CD4-positive, CD25-positive, alpha-beta regulatory T cell (primary cell): ENCODE measurements at places on chromosomes 13 and 19. TPM values are rescaled to one million over a fixed set of nuclear protein-coding genes. Genes with fewer than 3 reads are reported as not detected.

The ZNF66 gene
- 7.4 TPM for total RNA-seq

The SLC6A16 gene
- 8.6 TPM for total RNA-seq

The LAIR1 gene
- total RNA-seq, result 33.2 TPM

The ZNF382 gene
- total RNA-seq, result 7.4 TPM

The C1QTNF9B gene
- not detected for total RNA-seq

The ZNF285 gene
- total RNA-seq, result 0.39 TPM

The IGFL3 gene
- total RNA-seq, result not detected

The LYL1 gene
- 8.7 TPM for total RNA-seq

GRCh38 chr13:66349966-66350365 is 880.2 kb downstream of the PCDH9 start:
- no peak for DNase-seq

DNA sequence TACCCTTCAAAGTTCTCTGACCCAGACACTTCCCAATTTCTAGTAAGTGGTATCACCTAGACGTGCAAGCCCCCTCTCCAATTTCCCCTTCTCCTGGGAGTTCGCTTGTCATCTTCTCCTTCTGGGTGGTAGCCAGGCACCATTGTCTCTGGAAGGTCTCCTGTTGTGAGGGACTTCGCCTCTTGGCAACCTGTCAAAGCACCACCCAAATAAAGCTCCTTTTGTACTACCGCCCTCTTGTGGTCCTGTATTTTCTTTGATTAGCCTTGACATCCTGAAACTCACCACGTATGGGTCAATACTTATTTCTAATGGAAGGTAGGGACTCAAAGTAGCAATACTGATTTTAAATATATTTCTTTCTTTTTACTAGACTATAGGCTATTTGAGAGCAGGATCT is 8.2 kb downstream of the GPC5 start:
- peak; percentile 61 for DNase-seq

DNA sequence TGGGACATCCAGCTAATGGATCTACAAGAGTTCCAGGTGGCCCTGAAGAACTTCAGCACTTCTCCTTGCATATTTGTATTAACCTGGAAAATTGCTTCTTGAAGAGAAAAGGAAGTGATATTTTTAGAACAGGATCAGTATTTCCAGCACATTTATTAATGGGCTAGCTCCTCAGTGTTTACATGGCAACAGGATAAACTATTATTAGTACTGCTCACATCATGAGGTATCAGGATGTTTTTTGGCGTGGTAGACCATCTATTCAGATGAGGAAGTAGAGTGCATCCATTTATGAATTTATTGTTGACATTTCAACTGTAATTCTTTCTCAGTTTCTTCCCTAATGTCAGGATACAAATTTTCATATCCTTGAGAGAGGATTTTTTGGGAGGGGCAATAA is 144.4 kb downstream of the KCNRG start:
- DNase-seq, result no peak

DNA sequence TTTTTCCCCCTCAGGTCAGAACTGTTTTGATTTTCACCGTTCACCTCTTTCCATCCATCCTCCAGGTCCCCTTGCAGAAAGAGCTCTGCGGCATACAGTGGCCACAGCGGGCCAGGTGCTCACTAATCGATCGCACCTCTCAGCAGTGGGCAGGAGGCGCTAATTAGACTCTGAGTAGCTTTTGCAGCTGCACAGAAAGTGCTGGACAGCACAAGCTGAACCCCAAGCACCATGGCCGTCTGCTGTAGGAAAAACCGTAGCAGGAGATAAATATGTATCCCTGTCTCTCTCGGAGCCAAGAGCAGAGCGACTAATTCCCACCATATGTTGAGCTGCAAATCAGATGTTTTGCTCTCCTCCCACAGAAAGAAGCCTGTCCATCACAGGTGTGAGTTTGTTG is 54.4 kb downstream of the PEX11G start:
- no peak for DNase-seq

DNA sequence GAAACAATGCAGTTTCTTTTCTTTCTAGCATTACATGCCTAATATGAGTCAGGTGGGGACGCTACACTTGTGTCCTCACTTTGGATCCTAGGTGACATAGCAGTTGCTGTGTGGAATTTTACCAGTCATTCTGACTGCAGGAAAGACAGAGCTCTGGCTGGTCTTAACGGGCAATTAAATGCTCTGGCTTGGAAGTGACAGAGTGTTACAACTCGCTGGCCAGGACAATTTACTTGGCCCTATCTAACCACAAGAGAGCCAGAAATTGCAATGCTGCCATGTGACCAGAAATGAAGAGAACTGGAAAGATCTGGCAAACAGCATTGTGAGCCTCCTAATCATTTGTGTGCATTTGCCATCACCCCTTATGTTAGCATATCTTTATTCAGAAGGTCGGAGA is 351.1 kb downstream of the DCT start:
- no peak for DNase-seq

- DNase-seq, result no peak
Measured at GRCh38 chr13:99297331-99297730, 9.9 kb downstream of the GPR183 start.

DNA sequence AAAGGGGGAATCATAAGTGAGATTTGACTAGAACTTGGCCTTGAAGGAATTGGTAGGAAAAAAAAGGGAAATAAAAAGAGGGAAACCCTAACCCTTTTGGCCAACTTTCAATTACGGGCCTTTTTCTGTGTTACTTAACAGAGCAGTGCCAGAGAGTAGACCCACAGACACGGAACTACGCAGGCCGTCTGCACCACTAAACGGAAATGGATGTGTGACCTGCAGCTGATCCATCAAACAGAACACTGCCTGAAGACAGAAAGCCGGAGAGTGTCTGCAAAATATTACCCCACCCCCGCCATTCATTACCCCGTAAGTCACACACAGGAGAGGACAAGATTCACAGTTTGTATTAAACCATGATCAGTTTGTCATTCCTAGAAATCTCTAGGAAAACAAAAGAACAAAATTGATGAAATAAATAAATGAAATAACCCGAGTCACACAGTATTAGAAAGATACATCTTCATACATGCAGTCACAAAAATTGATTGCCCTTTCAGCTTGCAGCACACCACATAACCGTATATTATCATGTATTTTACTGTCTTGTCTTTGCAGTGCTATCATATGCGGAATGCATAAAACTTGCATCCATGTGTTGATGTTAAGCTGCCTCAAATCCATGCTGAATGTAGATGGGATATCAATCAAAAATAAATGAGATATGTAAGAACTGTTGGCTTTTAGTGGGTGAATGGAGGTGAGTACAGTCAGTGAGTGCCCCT is 424.7 kb downstream of the IRS2 start:
- DNase-seq, result no peak

- no peak for DNase-seq
Measured at GRCh38 chr19:16862826-16863415, 25.9 kb upstream of the F2RL3 start.

- no peak for DNase-seq
Measured at GRCh38 chr13:62418376-62418775, 1002.7 kb upstream of the PCDH20 start.

DNA sequence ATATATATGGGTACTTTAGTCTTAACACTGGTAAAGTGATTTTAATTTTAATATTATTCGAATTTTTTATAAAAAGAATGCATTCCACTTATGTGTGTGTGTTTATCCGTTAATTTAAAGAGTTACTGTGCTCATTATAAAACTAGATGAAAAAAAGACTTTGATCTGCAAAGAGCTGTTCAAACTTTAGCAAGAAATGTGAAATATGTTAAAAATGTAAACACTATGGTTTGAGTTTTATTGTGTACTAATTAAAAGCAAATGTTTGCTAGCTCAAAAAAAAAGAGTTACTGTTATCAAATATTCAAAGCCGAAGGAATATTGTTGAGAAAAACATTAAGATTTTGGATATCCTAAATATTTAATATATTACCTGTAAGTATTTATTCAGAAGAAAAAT is 34.5 kb downstream of the UFM1 start:
- no peak for DNase-seq

DNA sequence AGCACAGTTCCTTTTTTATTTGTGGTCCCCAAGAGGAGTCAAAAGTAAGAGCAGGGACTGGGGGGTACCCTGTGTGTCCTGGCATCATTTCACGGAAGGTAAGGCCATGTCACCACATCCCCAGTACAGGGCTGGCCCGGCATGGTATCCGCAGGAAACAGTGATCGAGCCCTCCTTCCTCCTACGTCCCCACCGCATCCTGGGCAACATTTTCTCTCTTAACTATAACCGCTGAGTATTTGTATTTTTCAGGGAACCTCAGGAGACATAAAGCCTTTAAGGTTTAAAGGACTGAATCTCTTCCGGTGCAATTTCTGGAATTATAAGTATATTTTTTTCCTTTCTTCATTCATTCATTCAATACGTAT is 13.6 kb upstream of the LATS2 start:
- peak; percentile 12 for DNase-seq

DNA sequence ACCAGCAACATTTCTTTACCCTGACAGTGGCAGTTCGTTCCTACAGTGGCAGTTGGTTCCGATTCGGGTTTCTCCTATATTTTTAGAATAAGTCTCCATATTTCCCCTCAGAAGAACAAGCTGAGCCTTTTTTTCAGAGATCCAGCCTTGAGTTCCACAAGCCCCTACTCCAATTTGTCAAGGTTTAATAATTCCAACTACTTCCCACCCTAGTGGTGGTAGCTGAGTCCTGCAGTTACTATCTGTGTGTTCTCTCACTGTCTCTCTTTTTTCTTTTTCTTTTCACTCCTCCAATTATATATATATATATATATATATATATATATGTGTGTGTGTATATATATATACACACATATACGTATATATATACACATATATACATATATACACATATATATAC is 1347.3 kb downstream of the PCDH9 start:
- no peak for DNase-seq

- DNase-seq, result no peak
Measured at GRCh38 chr13:28355822-28356371, 139.0 kb downstream of the FLT1 start.

- no peak for DNase-seq
Measured at GRCh38 chr19:3782903-3783302, 3.3 kb downstream of the MATK start.

DNA sequence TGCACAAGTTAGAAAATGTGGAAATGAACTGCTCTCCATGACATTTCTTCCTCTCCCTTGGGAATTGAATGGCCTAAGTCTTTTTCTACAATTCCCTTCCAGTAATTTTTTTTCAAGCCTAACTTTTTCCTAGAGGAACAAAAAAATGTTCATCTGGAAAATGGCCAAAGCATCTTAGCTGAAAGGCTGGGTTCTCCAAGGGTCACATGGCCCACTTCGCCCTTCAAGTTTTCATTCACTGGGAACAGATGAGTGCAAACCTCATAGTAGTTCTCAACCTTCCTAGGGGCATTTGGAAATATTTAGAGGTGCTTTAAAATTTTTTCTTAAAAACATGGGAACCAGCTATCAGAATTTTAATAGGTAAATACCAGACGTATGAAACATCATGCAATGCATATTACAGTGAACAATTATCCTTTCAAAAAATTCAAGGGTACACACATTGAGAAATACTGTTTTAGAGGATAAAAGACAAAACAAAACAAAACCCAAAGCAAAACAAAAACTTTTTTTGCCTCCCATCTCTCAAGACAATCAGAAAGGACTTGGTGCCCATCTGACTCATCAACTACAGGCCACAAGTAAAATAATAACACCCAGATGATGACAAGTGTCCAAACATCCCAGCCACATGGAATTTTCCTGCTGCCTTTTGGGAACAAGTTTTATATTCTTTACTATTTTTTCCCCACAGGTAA is 208.8 kb downstream of the SLITRK6 start:
- DNase-seq, result no peak

DNA sequence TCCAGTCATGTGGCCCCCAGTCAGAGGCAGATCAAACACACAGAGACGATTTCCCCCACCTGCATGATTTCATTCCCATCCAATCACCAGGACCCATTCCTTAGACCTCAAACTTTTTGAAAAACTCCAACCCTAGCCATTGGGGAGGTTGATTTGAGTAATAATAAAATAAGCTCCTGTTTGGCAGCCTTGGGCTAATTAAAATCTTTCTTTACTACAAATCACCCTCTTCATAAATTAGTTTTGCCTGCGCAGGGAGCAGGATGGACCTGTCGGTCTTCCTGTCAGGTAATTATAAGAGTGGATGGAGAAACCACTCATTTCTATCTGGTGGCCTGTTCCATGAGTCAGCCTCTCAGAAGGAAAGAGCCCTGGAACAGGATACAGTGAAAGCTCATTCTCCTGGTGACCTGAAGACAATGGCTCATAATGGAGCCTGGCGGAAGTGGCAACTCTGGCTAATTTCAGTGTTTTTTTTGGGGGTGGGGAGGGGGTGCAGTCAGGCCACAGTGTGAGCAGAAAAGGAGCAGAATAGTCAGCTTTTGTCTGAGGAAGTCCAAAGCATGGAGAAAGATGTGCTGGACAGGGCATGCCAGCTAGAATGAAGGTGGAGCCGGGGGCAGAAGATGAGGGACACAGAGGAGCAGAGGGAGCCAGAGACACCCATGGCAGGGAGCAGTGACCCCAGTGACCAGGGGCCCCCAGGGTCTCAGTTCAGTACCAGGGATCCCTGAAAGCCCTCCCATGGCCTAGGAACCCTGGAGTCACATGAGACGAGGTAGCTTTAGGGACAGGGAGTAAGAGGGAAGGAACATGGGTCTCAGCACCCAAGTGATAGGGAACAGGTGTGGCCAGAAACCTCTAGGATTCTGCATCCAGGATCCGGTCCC is 31.8 kb upstream of the PSG9 start:
- DNase-seq, result no peak

GRCh38 chr13:53052675-53053074 is 24.1 kb downstream of the OLFM4 start:
- DNase-seq, result no peak

DNA sequence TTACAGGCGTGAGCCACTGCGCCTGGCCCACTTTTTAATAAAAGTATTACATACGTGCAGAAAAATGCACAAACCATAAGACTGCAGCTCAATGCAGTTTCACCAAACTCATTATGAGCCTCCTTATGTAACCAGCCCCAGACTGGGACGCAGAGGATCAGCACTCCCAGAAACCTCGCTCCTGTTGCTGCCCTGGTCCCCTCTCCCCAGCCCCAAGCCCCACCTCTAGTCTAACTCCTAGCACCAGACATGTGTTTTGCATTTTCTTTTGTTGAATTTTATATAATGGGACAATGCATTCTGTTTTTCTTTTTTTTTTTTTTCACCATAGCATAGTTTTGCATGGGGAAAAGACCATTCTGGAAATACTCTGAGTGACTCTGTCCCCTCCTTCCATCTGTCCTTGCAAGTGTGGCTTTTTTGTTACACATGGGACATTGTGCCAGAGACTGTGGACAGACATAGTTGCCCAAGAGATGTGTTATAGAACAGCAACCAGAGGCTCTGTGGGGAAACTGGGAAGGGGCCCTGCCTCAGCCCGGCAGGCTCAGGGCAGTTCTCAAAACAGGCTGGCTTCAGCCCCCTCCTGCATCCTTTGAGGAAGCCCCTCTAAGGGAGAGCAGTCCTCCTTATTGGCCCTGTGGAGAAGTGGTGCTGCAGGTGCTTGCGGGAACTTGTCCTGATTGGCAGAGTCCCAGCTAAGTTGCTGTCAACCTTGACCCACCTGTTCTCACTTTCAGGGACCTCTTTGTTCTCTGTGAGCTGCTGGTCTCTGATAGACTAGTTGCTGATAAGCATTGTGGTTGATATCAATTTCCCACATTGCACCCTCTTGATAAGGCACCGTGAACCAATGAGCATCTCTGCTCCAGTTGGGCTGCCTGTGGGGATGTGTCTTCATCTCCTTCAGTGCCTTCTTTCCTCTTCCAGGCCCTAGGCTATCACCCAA is 13.8 kb upstream of the OLFM4 start:
- no peak for DNase-seq

- no peak for DNase-seq
Measured at GRCh38 chr19:46861691-46862502, 1.1 kb downstream of the ARHGAP35 start.

GRCh38 chr19:7870571-7871436 is 3.4 kb downstream of the PRR36 start:
- peak; percentile 50 for DNase-seq
